ENCODE measurements at places on chromosomes 2 and 18.

GRCh38 chr2:144032566-144032965, 487.4 kb downstream of the ZEB2 start:
- DNase-seq: no peak

DNA sequence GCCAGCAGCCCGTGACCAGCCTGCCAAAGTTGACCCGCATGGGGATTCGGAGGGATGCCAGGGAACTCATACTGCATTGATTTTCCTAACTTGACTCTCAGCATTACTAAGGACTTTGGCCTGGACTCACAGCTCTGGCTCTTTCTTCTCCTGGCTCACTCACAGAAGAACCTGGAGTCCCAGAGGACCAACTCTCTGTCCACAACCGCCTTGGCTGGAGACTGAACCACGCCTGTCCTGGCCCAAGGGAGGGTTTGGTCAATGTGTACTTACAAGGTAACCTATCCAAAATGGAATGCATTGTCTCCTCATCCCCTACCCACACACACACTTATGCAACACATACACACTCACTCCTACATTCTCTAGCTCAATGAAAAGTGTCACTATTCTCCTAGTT, 135.6 kb upstream of the KLHL29 start:
- no peak for DNase-seq

DNA sequence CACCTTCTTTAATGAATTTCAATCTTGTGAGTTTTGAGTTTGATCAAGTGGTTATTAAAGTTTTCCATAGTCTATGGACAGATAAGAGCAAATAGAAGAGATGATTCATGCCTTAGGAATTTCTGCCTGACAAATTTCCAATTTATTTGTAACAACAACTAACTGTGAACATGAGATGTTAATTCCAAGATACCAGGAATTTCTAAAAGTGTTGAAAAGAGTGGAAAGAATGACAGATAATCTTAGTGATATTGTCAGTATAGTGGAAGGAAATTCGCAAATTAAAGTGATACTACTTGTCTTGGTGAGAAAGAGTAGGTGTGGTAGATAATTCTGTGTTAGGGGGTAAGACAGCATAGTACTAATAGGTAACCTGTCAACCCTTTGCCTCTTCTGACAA, 82.4 kb downstream of the AGPS start:
- DNase-seq: no peak

GRCh38 chr2:25374411-25374810, 32.7 kb upstream of the DNMT3A start:
- DNase-seq: no peak

Measured in CD4-positive, alpha-beta T cell treated with Interleukin-17A for 1 hour (primary cell).